Vagina (tissue), 2 donors: ENCODE measurements at places on chromosomes 4 and X.

DNA sequence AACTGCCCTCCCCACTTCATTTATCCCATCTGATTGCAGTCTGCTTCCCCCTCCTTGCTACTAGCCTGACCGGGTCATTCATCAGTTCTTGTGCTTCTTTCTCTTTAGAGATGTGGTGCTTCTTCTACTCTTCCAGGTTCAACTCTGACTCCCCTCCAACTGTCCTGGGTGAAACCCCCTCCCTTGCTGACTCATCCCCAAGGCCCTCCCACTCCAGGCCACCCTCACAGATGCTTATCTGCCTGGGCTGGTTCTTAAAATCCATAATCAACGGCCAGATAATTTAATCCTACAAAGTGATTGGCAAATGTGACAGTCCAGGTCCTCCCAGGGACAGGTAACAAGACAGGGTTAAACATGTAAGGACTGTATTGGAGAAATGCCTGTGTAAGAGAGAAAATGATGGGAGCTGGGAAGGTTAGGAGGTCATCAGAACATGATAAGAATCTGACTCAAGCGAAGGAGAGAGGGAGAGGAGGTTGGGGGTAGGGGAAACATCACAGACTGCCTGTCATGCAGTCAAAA lies 182.8 kb upstream of the C1QTNF7 start:
- no peak for DNase-seq

GRCh38 chrX:132955690-132956089 lies 2.7 kb downstream of the HS6ST2 start:
- DNase-seq = no peak

DNA sequence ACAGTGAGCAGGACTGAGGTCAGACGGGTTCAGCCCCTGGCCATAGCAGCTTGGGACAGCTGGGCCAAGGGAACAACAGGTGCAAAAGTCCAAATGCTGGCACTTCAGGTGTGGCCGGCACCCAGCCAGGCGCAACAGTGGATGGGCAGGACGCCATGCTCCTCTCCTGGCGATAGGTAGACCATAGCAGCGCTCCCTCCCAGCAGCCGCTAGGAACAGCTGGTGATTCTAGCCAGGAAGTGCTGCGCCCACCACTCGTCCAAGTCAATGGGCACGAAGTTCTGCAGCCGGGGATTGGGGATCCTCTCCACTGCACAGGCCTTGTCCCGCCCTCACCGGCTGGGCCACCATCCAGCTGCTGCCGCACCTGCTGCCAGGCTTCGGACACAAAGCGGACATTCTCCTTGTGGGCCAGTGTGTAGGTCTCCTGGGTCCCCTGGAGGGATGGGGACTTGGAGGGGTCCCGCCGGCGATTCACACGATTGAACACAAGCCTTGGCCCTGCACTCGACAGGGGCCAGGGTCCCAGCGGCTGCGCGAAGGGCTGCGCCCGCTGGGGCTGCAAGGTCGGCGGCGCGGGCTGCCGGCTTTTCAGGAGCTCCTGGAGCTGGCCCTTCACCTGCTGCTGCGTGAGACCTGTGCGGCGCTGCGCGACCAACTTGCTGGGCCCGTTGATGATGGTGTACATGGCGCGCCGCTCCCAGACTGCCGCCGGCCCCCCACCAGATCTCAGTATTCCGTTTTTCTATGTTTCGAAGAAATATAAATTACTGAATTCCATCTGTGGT lies 227.5 kb upstream of the STK26 start:
- no peak for DNase-seq

GRCh38 chr4:132417220-132417619 lies 731.9 kb upstream of the PCDH10 start:
- no peak for DNase-seq

- DNase-seq = no peak
Observed at GRCh38 chr4:41653523-41653922, 95.0 kb downstream of the PHOX2B start.

GRCh38 chrX:17547658-17548057 lies 172.7 kb downstream of the NHS start:
- no peak for DNase-seq
